ENCODE measurements at places on chromosomes 7 and 10.

GRCh38 chr7:119281181-119281846 lies 991.7 kb upstream of the KCND2 start:
- DNase-seq = no peak

- no peak for DNase-seq
These were observed 119.3 kb upstream of the LAMB4 start for GRCh38 chr7:108249453-108249852.

DNA sequence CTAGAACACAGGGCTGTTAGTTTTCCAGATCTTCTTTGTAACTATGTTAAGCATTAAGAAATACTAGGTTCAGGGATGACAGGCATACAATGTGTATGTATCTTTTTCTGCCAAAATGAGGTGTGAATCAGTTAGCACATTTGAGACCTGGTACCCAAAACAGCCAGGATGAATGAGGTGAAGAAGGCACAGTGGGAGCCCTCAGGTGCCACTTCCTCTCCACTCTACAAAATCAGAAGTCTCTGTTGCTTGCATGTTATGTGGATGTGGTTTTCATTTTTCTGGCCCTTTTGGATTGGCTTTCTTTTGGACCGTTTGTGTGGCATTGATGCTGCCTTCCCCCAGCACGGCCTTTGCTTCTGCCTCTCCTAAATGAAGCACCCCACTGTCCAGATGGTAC lies 15.4 kb upstream of the TBXAS1 start:
- DNase-seq = no peak

DNA sequence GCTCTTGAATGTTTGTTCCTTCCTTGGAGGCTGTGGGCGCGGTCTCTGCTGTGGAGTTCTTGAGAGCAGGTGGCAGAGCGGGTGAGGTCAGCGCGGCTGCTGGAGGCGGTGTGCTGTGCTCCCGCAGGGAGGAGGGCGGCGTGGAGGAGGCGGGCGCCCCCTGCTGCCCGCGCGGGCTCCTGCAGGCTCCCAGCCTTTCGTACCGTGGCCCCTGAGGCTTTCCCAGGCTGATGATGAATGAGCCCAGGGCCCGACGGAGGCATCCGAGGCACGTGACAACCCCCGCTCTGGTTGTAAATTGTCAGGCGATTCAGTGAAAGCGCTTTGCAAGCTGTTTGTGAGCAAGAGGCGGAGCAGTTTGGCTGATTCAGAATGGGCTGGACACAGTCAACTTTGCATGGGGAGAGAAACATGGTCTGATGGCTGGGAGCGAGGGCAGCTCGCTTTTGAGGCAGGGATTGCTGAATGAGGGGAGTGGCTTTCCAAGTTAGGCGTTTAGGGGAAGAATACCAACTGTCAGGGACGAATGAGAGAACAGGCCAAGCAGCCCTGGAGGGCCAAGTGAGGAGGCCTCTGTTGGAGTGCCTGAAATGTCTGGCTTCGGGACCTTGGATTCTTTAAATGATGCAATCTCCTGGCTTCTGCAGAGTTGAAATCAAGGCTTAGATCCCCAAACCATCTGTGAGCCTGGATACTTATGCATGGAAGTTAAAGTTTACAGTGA lies 46.6 kb downstream of the CDHR3 start:
- DNase-seq = peak; percentile 73

GRCh38 chr10:124509880-124510632 lies 48.4 kb downstream of the LHPP start:
- DNase-seq = no peak

DNA sequence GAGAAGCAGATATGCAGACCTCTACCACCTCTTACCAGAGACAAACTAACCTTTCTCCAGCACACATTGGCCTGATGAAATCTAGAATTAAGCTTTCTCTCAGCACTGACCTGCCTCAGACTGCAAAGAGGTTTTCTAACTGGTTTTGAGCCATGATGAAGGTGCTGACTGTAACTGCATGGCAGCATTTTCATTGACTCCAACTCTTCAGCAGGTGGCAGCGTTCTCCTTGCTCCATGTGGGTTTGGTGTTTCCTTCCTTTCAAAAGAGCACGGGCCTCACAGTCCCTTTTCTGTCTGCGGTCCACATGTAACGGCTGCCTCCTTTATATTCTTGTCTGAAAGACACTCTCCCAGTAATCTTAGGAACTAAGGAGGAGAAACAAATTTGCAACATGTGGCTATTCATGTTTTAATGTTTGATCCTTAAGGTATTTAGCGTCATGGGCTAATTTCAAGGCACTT lies 12.6 kb downstream of the KLLN start:
- DNase-seq = no peak

All from activated B cell treated with CpG ODN at 0.5 μM for 24 hours (primary cell).